Frontal cortex (tissue), 4 donors: ENCODE measurements at places on chromosomes 1 and 21. TPM values are rescaled to one million over a fixed set of nuclear protein-coding genes. Genes with fewer than 3 reads are reported as not detected.

DNA sequence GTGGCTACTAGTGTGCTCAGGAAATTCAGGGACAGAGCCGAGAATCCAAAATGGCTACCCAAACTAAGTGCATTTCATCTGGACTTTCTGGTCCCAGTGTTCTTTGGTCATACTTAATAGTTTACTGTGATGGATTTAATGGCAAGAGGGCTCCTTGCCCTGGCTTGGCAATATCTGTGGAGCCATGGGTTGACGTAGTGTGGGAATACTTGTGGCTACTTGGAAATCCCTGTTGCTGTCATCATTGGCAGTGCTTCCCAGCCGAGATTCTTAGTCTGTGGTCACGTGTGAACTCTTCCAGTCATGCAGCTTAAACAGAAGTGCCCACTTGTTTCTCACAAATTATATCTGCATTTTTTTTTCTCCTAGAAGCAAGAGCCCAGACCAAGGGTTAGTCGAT, 198.9 kb downstream of the HS2ST1 start:
- no peak for DNase-seq

GRCh38 chr1:204307334-204307883, 52.3 kb downstream of the PLEKHA6 start:
- DNase-seq: no peak

DNA sequence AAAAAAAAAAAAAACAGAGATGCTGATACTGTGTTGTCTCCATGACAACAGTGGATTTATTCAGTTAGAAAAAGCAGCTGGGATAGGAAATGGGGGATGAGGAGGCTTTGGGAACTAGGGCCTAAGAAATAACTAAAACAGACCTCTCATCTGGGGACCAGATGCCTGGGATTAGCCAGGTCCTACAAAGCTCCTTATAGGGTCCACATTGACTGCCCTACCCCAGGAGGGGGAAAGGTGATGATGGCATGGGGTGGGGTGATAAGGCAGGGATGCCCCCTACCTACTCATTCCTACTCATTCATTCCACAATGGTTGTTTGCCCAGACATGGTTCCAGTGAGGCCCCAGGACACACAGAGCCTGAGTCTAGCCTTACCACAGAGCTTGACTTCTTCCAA, 131.2 kb downstream of the PLXNA2 start:
- DNase-seq: no peak

- DNase-seq: no peak
Measured at GRCh38 chr21:40173816-40174215, 306.6 kb downstream of the PCP4 start.

EFNA3 gene
- 9.8 TPM for total RNA-seq

CCDC30 gene
- total RNA-seq: 11.8 TPM
